ENCODE measurements at places on chromosomes 16 and 17.

DNA sequence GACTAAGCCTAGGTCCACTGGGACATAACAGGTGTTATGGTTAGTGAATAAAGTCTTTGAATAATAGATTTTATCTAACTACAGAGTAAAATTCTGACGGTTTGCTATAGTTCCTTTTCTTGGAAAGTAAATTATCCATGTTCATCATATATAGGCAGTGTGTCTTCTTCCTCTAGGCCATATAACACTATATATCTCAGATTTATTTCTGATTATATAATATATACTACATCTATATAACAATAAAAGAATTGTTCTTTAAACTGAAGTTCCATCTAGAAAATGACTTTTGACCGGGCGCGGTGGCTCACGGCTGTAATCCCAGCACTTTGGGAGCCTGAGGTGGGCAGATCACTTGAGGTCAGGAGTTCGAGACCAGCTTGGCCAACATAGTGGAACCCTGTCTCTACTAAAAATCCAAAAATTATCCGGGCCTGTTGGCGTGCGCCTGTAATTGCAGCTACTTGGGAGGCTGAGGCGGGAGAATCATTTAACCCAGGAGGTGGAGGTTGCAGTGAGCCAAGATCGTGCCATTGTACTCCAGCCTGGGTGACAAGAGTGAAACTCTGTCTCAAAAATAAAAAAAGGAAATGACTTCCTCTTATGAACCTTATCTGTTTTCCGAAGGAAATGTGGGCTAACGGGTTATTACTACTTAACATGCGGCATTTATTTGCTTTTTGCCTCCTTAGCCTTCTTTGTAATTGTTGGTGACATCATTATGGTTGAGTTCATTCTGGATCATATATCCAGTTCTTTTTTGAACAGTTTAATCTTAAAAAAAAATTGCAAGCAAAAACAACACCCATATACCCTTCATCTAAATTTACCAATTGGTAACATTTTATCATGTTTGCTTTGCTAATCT is 29.2 kb downstream of the NOL11 start:
- DNase-seq, result no peak

- peak; percentile 85 for DNase-seq
Measured at GRCh38 chr16:30526137-30526822, at the start of gene ZNF768. Gene ZNF768, minus strand, starts transcription at chr16:30526566. Its CDS starts 153 bp downstream, at chr16:30526413.

DNA sequence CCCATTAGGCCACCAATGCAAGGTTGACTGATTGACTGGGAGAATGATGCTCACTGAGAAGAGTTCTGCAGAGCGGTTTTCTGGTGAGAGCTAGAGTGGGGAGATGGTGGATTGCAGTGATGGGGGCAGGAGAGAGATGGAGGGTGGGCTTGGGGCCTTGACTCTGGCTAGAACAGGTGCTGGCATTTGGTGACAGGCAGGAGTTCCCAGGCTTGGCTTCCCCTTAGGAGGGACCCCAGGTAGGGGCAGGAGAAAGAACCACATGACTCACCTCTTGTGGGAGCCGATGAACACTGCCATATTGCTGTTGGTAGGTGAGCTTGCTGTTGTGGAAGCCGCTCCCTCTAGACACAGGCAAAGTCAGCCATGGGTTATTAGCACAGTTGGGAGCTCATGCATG is 8.0 kb downstream of the CD300LB start:
- peak; percentile 3 for DNase-seq

- DNase-seq, result peak; percentile 80
Measured at GRCh38 chr16:82263521-82264143, 93.6 kb upstream of the MPHOSPH6 start.

DNA sequence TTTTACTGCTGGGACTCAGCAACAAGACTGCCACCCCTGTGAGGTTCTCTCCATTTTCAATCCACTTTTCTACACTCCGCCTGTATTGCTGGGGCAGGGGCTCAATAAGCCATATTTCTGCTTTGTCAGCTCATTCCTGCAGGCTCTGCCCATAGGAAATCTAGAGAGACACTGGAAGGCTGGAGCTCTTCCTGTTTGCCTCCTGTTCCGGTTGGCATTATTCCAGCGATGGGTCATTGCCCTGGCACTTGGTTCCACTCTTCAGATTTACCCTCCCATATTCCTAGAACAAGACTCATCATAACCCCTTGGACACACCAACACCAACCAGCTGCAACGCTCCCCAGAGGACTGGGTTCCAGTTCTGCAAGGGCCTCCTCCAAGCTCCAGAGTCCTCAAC is 210.4 kb downstream of the CA10 start:
- no peak for DNase-seq

- DNase-seq, result no peak
Measured at GRCh38 chr17:15380446-15380845, 39.0 kb upstream of the TEKT3 start.

DNA sequence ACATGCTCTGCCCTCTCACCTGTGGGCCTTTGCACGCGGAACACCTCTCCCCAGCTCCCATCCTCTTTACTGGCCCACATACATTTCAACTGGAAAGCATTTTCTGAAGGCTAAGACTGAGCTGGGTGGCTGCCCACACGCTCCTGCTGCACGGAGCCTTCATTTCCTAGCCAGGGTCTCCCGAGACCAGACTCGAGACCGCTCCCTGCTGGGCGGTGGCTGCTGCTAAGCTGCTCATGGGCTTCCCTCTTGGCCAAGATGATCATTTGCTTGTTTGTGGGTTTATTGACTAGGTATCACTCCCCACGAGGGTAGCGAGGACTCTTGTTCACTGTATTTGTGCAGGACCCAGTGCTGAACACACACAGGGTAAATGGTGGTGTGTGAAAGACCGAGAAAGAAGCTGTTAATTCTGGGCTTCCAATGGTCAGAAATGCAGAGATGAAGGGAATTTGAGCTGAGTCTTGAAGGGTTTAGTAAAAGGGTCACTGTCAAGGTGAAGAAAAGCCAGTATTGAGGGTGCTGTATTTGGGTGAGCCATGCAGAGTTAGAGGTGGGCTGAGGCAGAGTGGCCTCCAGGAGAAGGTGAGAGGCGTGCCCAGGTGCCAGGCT is 907 bp downstream of the TRAPPC2L start:
- peak; percentile 91 for DNase-seq

DNA sequence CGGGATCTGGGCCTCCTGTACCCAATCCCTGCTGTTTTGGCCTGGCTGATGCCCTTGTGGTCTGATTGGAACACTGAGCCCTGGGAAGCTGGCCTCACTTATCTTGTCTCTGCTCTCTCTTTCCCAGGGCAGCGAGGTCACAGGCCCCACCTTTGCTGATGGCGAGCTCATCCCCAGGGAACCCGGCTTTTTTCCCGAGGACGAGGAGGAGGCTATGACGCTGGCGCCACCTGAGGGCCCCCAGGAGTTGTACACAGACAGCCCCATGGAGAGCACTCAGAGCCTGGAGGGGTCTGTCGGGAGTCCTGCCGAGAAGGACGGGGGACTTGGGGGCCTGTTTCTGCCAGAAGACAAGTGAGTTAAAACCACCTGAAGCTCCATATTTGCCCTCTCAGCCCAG is 126.0 kb downstream of the RAB11FIP4 start:
- DNase-seq, result no peak

DNA sequence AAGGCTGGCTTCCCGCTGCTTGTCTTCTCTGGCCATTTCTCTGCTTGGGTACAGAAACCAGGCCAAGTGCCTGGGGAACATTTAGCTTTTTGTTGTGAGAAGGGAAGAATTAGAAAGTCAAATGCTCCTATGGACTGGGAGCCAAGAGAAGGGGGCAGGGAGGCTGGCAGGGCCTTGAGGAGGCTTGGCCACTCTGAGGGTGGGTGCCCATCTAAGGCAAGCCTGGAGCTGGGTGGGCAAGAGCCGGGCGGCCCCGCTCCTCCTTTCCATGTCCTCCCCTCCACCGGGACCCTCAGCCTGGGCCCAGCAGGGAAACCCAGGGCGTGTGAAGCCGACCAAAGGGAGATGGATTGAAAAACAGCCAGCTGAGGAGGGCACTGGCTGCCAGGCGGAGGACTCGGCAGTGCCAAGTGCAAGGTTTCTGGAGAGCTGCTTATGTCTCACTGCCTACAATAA is 69.4 kb downstream of the NTN1 start:
- no peak for DNase-seq

DNA sequence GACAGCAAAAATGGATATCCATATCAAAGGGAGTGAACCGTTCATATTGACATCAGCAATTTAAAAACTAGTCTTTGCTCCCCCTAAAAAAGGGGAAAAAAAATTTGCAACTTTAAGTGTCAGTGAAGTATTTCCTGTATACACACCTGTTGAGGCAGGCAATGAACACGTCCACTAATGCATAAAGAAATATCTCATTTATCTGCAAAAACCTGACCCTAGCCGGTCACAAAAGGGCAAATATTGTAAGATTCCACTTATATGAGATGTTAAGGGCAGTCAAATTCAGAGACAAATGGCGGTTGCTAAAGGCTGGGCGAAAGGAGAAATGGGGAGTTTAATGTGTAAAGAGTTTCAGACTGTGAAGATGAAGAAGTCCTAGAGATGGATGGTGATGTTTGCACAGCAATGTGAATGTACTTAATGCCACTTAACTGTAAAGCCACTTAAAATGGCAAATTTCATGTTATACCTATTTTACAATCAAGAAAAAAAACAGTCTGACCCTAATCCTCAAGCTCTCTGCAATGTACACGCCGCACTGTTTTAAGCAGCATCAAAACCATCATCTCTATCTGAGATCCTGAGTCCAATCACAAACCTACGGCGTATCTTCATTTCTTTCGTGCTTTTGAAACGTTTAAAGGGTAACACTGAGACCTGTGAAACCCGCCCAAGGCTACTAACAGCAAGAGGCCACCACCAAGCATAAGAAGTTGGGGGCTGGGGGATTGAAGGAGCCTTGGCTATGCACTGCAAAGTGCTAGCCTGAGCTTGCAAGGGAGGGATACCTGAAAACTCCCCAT is 1.1 kb downstream of the PARN start:
- DNase-seq, result no peak

- DNase-seq, result no peak
Measured at GRCh38 chr16:83433201-83433600, 374.6 kb upstream of the HSBP1 start.

- no peak for DNase-seq
Measured at GRCh38 chr17:53101706-53102105, 721.0 kb upstream of the KIF2B start.

GRCh38 chr17:65072660-65073071 is 16.1 kb upstream of the GNA13 start:
- DNase-seq, result no peak

- DNase-seq, result no peak
Measured at GRCh38 chr17:41396996-41397660, at the start of gene KRT31. Gene KRT31, minus strand, starts transcription at chr17:41397608. Its CDS starts 69 bp downstream, at chr17:41397539.

GRCh38 chr16:53949715-53950410 is 245.9 kb downstream of the FTO start:
- no peak for DNase-seq

GRCh38 chr17:40110026-40110845 is 9.8 kb upstream of the NR1D1 start:
- DNase-seq, result no peak

- DNase-seq, result no peak
Measured at GRCh38 chr16:85905110-85906095, 6.4 kb downstream of the IRF8 start.

DNA sequence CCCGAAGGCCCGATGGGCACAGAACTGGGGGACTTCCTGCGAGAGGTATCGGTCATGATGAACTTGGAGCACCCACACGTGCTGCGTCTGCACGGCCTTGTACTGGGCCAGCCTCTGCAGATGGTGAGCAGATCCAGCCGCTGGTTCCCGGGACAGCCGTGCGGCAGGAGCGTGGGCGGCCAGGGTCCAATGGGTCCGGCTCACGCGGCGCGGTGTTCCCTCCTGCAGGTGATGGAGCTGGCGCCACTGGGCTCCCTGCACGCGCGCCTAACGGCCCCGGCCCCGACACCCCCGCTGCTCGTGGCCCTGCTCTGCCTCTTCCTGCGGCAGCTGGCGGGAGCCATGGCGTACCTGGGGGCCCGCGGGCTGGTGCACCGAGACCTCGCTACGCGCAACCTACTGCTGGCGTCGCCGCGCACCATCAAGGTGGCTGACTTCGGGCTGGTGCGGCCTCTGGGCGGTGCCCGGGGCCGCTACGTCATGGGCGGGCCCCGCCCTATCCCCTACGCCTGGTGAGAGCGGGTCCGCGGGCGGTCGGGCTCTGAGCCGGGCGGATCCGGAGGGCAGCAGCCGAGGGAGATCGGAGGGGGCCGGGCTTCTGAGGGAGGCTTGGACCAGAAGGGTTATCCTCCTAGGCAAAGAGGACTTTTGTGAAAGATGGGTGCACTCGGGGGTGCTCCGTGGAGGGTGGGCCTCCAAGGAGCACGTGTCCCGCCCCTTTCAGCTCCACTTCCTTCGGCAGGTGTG is 3.0 kb downstream of the TNK1 start:
- peak; percentile 73 for DNase-seq

Data from AG20443 (cell line).